Globus pallidus (tissue), 1 donor: ENCODE measurements at places on chromosomes 13 and 19.

DNA sequence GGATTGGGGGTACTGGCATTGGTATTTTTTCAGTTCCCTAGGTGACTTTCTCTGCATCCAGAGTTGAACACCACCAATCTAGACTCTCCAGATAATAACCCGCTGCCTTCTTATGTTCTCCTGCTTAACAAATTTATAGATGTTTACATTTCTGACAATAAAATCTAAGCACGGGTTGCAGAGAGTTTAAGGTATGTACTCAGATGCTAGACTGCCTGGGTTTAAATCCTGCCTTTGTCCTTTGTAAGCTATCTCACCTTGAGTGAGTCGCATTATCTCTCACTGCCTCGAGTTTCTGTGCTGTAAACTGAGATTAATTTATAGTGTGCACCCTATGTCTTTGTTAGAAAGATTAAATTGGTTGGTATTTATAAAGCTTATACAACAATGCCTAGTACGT is 131.4 kb upstream of the ARGLU1 start:
- DNase-seq: no peak

DNA sequence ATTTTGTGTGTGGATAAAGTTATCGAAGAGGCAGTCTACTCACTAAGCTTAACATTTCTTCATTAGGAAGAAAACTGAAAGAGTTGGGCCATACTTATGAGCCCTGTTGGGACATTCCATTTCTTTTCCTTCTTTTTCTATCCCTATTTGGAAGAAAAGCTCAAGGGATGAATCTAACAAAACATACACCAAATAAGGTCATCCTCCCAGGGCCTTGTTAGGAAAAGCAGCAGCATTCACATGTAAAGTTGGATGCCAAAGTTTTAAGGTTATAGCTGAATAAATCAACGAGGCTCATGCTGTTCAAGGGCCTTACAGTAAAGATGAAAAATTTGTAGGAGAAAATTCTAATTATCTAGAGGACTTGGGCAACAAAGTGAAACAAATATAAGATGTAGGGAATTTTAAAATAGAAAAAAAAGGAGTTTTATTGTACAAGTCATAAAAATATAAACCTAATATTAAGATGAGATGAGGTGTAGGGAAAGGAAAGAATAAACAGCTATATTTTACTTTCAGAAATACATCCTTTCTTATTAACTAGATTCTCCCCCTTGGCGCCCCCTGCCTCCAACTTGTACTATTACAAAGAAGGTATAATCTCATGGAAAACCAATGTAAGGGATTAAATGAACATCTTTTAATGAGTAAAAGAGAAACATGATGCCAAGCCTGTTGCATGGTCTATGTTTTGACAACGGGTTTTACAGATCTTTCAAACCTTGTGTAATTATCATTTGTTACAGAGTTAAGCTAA is 160.4 kb downstream of the PCDH20 start:
- no peak for DNase-seq

- no peak for DNase-seq
Measured at GRCh38 chr13:64410276-64411053, 2819.7 kb downstream of the PCDH9 start.

- no peak for DNase-seq
Measured at GRCh38 chr13:26811581-26811980, 51.0 kb upstream of the GPR12 start.

GRCh38 chr13:44508562-44509077 is 67.5 kb downstream of the TSC22D1 start:
- DNase-seq: no peak

GRCh38 chr13:56718791-56719190 is 421.9 kb upstream of the PRR20A start:
- DNase-seq: no peak

- no peak for DNase-seq
Measured at GRCh38 chr13:46486270-46486669, 66.7 kb upstream of the LRCH1 start.

DNA sequence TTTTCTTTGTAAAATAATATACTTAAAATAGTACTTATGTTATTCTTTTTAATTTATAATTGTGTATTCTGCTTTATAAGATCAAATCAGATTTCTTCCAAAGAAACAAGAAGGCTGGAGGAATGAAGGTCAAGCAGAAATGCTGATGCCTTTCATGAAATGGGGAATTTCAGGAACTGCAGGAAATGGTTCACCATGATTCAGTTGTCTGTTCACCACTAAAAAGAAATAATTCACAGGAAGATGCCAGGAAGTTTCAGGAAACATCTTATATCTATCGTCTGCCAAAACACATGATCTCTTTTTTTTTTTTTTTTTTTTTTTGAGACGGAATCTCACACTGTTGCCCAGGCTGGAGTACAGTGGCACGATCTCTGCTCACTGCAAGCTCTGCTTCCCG is 15.7 kb upstream of the SCEL start:
- no peak for DNase-seq

GRCh38 chr13:96925916-96926628 is 68.2 kb downstream of the OXGR1 start:
- no peak for DNase-seq
